ENCODE measurements at places on chromosomes 12 and 14.
A peak's percentile ranks its signal among the peaks of the same experiment; 100 is the strongest.

DNA sequence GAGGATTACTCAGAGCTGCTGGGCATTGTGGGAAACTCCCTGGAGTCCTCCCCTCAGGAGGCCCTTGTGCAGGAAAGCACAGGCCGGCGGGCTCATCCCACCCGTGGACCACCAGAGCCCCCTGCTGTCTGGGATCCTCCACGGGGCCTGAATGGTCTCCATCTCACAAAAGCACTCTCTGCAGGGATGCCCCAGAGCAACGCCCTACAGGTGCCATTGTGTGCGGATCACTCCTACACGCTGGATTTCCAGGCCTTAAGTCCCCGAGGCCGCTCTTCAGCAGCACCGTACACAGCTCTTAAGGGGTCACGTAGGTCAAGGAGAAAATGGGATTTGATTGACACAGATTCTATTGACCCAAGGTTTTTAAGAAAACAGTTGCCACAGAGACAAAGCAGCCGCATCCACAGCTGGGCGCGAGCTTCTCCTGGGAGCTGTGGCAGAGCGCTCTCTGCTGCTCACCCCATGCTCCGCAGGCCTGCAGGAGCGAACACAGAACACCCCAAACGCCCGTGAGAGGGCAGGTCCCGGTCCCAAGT, 36.7 kb upstream of the RIMBP2 start:
- DNase-seq = no peak

DNA sequence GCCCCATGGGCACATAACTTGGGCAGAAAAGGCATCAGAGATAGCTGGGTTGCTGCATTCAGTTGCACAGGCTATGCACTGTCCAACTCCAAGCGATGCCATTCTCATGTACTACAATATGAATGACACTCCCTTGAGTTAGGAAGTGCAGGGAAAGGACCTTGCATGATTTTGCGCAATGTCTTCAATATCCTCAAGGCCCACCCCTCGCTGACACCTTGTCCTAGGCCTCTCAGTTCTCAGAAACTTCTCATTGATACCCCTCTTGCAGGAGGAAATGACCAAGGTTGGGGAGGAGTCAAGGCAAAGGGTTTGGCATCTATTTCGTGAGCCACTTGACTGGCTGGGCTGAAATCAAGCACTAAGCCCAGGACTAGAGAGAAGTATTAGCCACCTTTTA, 70.4 kb downstream of the ARL6IP4 start:
- DNase-seq = no peak

GRCh38 chr12:31217356-31218130, 108.4 kb downstream of the SINHCAF start:
- DNase-seq = peak; percentile 67

DNA sequence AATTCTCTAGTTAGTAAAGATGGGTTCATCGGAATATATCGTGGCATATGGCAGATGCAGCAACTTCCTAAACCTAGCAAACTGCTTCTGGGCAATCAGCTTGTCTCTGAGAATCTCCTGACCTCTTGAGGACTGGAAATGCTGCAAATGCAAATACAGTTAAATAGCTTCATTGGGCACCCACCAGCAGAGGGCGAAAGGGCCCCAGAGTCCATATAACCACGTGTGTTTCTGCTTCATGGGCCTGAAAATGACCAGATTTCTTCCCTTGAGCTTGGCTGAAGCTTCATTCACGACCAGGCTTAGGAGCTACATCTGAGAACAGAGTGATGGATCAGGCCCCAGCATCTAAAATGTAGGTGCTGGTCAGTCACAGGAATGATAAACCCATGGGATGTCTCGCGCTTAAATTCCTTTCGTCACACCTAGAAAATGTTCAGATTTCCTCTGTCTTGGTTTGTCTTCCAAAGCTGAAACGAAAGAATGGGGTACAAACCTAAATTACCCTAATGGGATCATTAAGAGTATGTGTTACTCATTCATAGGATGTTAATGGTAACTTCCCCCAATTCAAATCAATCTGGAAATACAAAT, 1482.5 kb upstream of the TMEM132C start:
- DNase-seq = peak; percentile 23

GRCh38 chr14:83894568-83894967, 1635.4 kb upstream of the FLRT2 start:
- no peak for DNase-seq

DNA sequence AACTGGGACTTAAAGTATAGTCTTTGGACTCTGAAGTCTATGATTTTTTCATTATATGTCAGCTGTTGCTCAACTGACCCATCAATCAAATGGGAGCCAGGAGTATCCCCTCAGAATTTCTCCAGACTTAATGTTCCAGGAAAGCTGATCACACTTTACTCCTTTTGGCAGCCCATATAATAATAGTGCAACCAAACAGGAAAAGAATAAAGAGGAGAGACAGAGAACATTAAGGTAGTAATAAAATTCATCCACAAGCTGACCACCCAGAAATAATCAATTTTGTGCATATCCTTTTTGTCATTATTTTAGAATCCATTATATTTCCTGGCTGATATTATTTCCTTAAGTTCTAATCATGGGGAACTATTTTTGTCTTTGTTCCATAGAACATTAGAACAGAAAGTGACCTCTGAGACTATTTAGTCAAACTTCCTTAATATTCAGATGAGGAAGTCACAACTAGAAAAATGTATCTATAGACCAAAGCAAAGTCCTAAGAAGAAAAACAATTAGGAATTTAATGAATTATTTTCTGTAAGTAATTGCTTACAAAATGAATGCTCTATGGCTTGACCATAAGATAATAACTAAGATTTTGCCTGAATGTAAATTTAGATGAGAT, 238.1 kb upstream of the SEL1L start:
- no peak for DNase-seq

GRCh38 chr12:73057428-73057827, 785.3 kb downstream of the TRHDE start:
- DNase-seq = no peak

GRCh38 chr14:35201066-35201465, 78.7 kb downstream of the PRORP start:
- DNase-seq = no peak

- no peak for DNase-seq
These were observed 106.3 kb downstream of the SCARB1 start for GRCh38 chr12:124757329-124757728.

- DNase-seq = no peak
These were observed 83.7 kb downstream of the LMNTD1 start for GRCh38 chr12:25469368-25469767.

DNA sequence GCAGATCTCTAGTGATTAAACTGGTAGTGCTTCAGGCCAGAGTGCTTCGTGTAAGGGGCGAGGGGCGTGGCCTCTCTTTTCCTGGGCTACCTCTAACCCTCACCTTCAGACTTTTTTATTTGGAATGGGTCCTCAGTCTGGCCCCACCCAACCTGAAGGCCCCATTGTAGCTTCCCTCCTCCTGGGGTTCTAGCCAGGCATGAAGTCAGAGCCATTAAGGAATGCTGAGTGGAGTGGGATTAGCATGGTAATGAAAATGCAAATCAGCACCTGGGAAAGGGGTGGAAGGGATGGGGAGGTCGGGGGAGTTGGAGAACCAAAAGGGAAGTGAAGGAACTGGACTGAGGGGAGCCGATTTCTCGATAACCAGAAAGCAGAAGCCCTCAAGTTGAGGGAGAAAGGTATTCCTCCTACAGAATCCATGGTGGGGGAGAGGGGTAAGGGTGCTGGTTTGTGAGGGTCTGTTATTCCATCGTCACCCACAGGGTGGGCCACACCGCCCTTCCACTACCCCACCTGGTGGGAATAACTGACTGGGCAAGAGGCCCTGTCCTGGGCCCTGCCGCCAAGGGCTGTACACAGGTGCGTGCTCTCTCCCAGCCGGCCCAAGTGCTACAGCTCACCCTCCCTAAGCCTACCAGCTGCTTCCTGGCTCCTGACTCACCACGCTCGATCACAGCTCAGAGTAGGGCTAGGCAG, 14.1 kb downstream of the ZFHX2 start:
- DNase-seq = no peak

GRCh38 chr12:49261721-49262120, 3.2 kb upstream of the TUBA1C start:
- no peak for DNase-seq

DNA sequence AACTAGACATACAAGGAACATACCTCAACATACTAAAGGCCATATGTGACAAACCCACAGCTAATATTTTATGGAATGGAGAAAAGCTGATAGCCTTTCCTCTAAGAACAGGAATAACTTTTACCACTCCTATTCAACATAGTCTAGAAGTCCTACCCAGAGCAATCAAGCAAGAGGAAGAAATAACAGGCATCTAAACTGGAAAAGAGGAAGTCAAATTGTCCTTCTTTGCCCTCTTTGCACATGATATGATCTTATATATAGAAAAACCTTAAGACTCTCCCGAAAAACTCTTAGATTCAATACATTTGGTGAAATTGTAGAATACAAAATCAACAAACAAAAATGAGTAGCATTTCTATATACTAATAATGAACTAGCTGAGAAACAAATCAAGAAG, 110.0 kb downstream of the ATP23 start:
- no peak for DNase-seq

DNA sequence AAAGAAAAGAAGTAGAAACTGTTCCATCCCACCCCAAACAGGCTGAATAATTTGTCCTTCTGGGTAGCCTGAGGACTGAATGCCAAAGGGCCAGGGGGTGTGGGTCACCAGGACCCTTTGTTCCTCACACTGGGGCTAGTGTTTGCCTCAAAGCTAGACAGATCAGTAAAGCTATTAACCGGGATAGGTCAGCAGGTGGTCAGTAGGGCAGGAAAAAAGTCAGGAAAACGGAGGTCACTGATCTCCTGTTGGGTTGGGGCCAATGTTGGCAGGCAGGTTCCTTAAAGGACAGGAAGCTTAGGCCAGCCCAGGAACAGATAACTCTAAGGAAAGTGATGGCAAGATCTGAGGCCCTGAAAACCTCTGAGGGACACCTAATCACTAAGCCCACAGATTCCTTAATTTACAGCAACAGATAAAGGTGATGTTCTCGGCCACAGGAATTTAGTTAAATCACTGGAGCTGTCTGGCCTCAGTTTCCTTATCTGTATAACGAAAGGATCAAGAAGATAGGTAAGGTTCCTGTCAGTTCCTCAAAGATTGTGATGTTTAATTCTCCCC, 22.7 kb upstream of the TMPO start:
- no peak for DNase-seq

- no peak for DNase-seq
These were observed 344.9 kb upstream of the STXBP6 start for GRCh38 chr14:25394791-25395391.

GRCh38 chr14:22408547-22408946, 180.5 kb downstream of the DAD1 start:
- no peak for DNase-seq

- no peak for DNase-seq
These were observed 79.9 kb downstream of the LLPH start for GRCh38 chr12:66050610-66051009.

DNA sequence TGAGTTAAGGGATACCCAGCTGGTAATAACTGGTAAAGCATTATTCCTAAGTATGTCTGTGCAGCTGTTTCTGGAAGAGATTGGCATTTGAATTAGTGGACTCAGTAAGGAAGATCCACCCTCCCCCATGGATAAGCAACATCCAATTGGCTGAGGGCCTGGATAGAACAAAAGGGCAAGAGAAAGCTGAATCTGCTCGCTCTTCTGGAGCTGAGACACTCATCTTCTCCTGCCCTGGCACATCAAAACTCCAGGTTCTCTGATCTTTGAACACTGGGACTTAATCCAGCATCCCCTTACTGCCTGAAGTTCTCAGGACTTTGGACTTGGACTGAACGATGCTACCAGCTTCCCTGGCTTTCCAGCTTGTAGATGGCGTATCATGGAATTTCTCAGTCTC, 63.1 kb upstream of the CNOT2 start:
- no peak for DNase-seq

- DNase-seq = no peak
These were observed 252.3 kb downstream of the EFCAB11 start for GRCh38 chr14:89702073-89702875.

GRCh38 chr12:91240386-91241095, 57.9 kb upstream of the DCN start:
- DNase-seq = no peak

DNA sequence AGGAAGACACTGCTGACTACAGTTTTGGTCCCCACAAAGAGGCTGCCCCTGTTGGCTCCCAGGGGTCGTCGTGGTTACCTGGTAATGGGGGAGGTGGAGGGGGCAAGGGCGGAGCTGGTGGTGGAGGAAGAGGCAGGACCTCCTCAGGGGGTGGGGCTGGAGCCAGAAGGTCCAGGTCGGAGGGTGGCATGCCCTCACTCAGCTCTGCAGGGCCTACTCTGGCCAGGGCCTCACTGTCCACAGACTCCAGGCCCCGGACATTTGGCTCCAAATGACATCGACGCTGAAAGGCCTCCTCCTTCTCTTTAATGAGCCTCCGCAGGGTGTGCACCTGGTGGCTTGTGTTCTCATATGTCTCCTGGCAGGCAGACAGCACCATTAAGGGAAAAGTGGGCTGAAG, 28.5 kb downstream of the PRPF40B start:
- no peak for DNase-seq

GRCh38 chr12:96221391-96221790, 27.2 kb downstream of the ELK3 start:
- no peak for DNase-seq

DNA sequence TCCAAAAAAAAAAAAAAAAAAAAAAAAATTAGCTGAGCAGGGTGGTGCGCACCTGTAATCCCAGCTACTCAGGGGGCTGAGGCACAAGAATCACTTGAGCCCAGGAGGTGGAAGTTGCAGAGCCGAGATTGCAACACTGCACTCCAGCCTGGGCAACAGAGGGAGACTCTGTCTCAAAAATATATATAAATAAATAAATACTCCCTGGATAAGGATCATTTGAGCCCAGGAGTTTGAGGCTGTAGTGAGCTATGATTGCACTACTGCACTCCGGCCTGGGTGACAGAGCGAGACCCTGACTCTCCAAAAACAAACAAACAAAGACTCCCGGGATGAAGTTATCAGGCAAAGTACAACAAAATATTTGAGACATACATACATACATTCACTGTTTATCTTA, 3.3 kb upstream of the NAA25 start:
- DNase-seq = no peak

DNA sequence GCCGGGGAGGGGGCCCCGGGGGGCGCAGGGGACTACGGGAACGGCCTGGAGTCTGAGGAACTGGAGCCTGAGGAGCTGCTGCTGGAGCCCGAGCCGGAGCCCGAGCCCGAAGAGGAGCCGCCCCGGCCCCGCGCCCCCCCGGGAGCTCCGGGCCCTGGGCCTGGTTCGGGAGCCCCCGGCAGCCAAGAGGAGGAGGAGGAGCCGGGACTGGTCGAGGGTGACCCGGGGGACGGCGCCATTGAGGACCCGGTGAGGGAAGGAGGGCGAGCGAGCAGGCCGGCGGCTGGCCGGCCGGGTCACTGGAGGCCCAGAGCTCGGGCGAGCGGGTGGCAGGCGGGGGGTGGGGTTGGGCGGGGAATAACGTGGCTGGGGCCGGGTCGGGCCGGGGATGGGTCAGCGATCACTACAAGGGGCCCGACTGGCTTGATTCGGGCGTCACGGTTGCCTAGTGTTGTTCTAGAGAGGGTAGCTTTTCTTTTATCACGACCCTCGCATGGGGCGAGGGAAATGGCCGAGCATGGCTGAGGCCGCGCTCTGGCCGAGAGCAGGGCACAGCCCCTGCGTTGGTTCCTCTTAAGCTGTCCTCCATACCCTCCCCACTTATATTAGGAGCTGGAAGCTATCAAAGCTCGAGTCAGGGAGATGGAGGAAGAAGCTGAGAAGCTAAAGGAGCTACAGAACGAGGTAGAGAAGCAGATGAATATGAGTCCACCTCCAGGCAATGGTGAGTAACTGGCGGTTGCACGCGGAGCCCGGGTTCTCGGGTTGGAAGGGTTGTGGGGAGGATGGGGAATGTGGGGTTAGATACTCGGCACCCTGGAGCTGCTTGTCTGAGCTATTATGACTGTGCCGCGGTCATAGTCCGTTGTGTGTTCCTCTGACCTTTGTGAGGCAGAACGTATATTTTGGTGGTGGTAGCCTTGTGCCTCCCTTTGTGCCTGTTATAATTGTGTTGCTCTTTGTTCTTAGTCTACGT, 603 bp downstream of the PABPN1 start:
- no peak for DNase-seq
